ENCODE measurements at places on chromosomes 4 and X. TPM values are rescaled to one million over a fixed set of nuclear protein-coding genes. Genes with fewer than 3 reads are reported as not detected.

DNA sequence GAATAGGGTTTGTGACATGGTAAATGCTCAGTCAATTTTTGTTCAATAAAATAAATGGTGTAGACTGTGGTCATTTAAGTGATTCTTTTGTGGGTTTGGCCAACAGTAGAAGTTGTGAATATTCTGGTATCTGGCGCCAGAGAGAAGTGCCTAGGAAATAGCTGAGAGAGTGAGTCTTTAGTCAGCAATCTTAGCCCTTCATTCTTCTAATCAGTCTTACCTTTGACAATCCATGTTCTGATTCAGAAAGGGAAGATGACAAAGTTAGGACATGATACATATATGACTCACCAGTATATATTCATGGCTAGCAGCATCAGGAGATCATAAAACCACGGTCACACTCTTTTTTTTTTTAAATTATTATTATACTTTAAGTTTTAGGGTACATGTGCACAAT is 141.8 kb upstream of the PCDH18 start:
- no peak for DNase-seq

- no peak for DNase-seq
These were observed 1450.7 kb upstream of the TENM3 start for GRCh38 chr4:180792541-180792940.

Gene S100P
- not detected for total RNA-seq

GRCh38 chr4:83651846-83652245 is 115.9 kb downstream of the GPAT3 start:
- no peak for DNase-seq

DNA sequence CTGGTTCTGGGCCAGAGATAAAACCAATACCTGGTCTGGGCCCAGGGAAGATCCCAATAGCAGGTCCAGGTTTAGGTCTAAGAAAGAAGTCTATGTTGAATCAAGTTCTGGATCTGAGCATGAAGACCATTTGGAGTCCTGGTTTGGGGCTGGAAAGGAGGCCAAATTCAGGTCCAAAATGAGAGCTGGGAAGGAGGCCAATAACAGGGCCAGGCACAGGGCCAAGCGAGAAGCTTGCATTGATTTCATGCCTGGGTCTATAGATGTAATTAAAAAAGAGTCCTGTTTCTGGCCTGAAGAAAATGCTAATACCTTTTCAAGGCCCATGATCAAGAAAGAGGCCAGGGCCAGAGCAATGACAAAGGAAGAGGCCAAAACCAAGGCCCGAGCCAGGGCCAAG is 3.4 kb downstream of the GPRASP1 start:
- DNase-seq, result no peak

DNA sequence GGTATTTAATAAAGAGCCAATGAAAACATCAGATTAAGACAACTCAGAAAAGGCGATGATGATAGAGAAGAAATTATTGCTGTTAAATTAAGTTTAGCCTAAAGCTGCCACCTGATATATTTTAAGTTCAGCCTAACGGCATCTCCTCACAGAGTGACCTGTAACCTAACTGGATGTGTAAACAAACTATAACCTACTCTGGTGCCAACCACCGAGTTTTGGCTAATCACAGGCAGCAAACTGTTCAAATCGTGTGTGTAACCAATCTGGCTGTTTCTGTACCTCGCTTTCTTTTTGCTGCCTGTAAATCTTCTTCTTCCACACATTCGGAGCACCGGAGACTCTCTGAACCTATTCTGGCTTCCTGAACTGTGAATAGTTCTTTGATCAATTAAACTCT is 37.8 kb upstream of the MED14 start:
- DNase-seq, result no peak

DNA sequence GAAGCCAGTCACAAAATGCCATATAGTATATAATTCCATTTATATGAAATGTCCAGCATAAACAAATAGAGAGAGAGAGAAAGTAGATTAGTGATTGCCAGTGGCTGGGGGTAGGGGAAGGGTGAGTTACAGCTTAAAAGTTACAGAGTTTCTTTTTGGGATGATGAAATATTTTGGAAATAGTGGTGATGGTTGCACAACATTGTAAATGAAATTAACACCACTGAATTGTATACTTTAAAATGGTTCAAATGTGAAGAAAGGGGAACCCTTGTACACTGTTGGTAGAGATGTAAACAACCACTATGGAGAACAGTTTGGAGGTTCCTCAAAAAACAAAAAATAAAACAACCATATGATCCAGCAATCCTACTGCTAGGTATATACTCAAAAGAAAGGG is 131.2 kb upstream of the GPC4 start:
- no peak for DNase-seq

GRCh38 chrX:44822601-44823000 is 21.2 kb upstream of the DUSP21 start:
- DNase-seq, result no peak

Gene NDST4
- not detected for total RNA-seq

DNA sequence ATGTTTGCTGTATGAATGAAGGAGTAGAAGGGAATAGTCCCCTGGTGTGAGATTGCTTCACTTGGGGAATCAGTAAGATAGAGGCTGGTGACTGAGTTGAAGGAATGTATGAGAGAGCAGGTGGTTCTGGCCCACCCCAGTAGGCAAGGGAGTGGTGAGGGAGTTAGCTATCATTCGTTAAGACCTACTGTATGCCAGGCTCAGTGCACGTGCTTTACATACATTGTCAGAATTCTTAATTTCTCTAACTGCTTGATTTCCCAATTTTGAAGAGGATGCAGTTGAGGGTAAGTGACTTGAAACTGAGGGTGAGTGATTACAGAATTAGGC is 700 bp downstream of the VMA21 start:
- DNase-seq, result no peak

GRCh38 chr4:153792618-153793247 is 3.9 kb upstream of the SFRP2 start:
- DNase-seq, result no peak

DNA sequence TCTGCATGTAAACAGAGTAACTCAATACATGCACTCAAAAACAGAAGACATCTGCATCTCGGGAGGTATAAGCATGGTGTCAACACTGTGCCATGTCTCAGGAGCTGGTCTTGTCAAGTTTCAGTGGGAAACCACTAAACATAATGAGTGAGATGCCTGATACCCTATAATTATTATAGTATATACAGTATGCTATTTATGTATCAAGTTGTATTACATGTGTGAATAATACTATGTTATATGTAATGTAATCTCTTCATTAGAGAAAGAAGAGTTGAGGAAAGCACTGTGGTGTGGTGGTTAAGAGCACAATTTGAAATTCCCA is 2.5 kb downstream of the PPBP start:
- DNase-seq, result no peak

- no peak for DNase-seq
These were observed 13.6 kb upstream of the CXCL2 start for GRCh38 chr4:74112399-74113105.

Gene TMEM187
- 6.7 TPM for total RNA-seq
